Bladder microvascular endothelial cell (primary cell): ENCODE measurements at places on chromosomes 7 and 10. TPM values are rescaled to one million over a fixed set of nuclear protein-coding genes. Genes with fewer than 3 reads are reported as not detected.

The ANLN gene
- total RNA-seq = 32.3 and 41.1 TPM in 2 replicates

The SHH gene
- total RNA-seq = under 0.01 and 0.06 TPM in 2 replicates

The TMEM106B gene
- total RNA-seq = 13.1 and 29.7 TPM in 2 replicates

The TRPV6 gene
- total RNA-seq = not detected in 2 replicates

The PIP gene
- total RNA-seq = not detected in 2 replicates

The SCART1 gene
- 0.49 and 1.2 TPM in 2 replicates for total RNA-seq

The AMPH gene
- total RNA-seq = 0.50 TPM in 1 of 2 replicates, not detected in the other

The TMEM140 gene
- total RNA-seq = 36.8 and 78.5 TPM in 2 replicates

The APBB1IP gene
- 0.06 TPM in 1 of 2 replicates, not detected in the other for total RNA-seq

The HTR7 gene
- total RNA-seq = under 0.01 and 0.19 TPM in 2 replicates

The CYP2C8 gene
- total RNA-seq = not detected in 2 replicates

The KCNIP2 gene
- total RNA-seq = 0.31 and 0.65 TPM in 2 replicates

The MYOZ1 gene
- total RNA-seq = not detected in 2 replicates

The CNPY1 gene
- total RNA-seq = not detected in 2 replicates

The ZNF273 gene
- 3.1 and 8.4 TPM in 2 replicates for total RNA-seq

The CFAP70 gene
- 0.16 and 0.25 TPM in 2 replicates for total RNA-seq

The MPP7 gene
- total RNA-seq = 0.32 and 10.6 TPM in 2 replicates

The TMEM176B gene
- total RNA-seq = not detected in 2 replicates

The PILRA gene
- 0.06 and 0.16 TPM in 2 replicates for total RNA-seq

The ATG9B gene
- 0.19 TPM in 1 of 2 replicates, not detected in the other for total RNA-seq

The TEX36 gene
- not detected in 2 replicates for total RNA-seq

The ODAD2 gene
- 1.0 and 1.6 TPM in 2 replicates for total RNA-seq

The PTPRE gene
- 28.8 and 265 TPM in 2 replicates for total RNA-seq

The DYDC2 gene
- total RNA-seq = not detected in 2 replicates

The SLC16A12 gene
- total RNA-seq = under 0.01 TPM in 1 of 2 replicates, not detected in the other
